Posterior cingulate gyrus (tissue), 11 donors: ENCODE measurements at places on chromosomes 11 and 22.
A peak's percentile ranks its signal among the peaks of the same experiment; 100 is the strongest.

- no peak for DNase-seq
Observed at GRCh38 chr11:83303316-83303715, 17.1 kb upstream of the CCDC90B start.

- no peak for DNase-seq
Observed at GRCh38 chr11:132803436-132803835, 728.9 kb downstream of the OPCML start.

DNA sequence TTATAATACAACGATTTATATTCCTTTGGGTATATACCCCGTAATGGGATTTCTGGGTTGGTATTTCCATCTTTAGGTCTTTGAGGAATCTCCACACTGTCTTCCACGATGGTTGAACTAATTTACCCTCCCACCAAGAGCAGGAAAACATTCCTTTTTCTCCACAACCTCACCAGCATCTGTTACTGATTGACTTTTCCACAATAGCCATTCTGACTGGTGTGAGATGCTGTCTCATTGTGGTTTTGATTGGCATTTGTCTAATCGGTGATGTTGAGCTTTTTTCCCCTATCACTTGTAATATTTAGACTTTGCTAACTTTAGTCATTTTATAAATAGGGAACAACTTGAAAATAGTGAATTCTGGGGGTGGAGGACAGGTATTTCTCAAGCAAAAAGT, 58.1 kb downstream of the PPFIA1 start:
- no peak for DNase-seq

- DNase-seq = no peak
Observed at GRCh38 chr11:19607656-19608360, 104.8 kb upstream of the NAV2 start.

DNA sequence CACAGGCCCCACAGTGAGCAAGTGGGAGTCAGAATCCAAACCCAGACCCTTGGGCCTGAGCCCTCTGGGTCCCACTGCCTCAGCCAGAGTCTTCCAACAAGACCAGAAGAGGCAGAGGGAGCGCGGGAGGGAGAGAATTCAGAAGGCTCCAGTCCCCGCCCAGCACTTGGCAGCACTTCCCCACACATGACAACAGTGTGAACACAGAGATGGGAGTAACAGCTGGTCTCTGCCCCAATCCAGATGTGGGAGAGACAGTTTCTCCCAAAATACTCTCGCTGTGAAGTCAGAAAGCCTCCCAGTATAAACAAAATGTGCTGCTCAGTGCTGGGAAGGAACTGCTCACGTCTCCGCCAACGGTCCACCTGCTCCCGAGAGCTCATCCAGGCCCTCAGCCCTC, 219.9 kb downstream of the MN1 start:
- peak; percentile 89 for DNase-seq

DNA sequence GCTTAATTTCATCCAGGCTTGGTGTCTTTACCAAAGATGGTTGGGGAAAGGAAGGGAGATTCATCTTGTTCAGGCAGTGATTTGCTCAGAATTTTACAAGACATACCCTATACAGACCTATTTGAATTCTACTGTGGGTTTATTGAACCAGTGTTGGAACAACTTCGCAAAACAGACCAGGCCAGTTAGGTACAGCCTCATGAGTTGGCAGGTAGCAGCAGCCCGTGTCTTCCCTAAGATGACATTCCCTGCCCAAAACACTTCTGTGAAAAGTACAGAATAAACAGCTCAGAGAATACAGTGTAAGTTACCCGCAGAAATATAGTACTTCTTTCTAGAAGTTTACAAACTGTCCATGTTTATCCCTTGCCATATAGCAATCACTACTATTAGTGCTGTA, 102.4 kb upstream of the GAL start:
- DNase-seq = no peak
